ENCODE measurements at places on chromosomes 5 and 9.
A peak's percentile ranks its signal among the peaks of the same experiment; 100 is the strongest.

GRCh38 chr9:6121707-6122106 is 93.9 kb upstream of the IL33 start:
- no peak for DNase-seq

DNA sequence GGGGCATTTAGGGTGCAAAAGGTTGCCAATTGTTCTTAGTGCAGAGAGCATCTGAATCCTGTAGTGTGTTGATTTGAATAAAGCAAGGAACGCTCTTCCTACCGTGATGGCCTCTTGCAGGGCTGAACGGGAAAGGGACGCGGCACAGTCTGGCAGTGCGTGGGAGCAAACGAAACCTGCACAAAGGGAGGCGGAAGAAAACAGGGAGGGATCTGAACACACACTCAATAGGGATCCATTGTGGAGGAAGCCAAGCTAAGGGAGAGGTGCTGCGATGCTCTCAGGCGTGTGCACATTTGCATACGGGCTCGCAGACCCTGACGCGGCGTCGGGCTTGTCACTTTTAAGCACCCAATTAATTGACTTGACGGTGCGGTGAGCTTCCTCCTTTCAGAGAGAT is 414.0 kb upstream of the IRX1 start:
- DNase-seq: no peak

GRCh38 chr5:154829181-154829588 is 21.2 kb downstream of the FAXDC2 start:
- DNase-seq: peak; percentile 48

DNA sequence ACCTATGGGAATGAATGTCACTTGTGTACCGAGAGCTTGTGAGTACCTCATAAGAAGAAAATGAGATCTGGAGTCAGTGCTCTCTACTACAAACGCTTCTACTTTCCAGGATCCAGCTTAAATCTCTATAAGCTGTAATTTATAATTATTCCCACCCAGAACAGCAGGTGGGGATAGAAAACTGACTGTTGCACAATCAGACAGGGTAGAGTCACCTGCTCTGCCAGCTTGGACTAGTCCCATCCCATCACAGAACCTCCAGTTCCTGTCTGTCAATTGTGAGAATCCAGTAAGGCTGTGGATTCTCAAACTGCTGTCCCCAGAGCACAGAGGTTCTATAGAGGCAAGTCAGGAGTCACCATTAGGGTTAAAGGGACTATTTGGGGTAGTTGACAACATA is 2.0 kb downstream of the SPINK7 start:
- no peak for DNase-seq

DNA sequence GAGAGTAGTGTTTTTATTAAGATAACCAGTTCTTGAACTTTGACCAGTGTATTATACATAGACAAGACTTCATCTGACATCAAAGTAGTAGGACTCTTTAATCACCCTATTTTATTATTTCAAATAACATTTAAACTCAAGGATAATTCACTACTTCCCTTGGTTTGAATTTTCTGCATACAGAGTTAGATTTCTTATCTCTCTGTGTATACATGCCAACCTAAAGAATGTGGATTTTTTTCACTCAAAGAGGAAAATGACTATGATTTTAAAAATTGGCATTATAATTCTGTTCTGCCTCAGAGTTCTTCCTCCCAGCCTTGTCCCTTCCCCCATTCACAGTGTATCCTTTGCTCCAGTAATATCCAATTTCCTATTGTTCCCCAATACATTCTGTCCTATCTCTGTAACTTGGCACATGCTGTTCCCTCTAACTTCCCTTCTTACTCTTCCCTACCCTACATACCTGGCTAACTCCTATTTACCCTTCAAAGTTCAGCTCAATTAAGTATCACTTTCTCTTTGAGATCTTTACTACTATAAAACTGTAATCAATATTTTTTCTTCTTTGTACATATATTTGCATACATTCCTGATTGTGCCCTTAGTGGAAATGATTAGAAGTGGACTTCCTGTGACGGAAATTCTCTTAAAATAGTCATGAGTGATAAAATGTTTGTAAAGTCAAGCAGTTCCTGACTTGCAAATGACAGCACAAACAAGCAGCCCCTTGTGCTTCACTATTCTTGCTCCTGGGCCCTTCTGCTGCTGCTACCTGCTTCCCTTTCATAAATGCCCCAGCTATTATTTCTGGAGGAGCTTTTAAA is 38.1 kb upstream of the DENND4C start:
- DNase-seq: no peak

GRCh38 chr9:22052376-22052945 is 43.4 kb upstream of the CDKN2B start:
- DNase-seq: no peak

DNA sequence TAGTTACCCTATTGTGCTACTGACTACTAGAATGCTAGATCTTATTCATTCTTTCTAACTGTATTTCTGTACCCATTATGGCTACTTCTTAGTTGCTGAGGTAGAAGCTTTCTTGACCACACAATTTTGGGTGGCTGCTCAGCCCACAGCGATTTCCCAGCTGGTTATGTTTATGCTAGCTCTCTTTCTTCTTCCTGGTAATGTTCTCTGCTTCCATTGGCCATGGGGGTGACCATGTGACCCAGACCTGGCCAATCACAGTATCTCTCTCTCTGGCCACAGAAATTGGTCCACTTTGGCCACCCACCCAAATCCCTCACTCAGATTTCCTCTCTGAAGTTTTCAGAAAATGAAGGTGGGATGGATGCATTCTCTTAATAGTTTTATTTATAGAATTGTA is 427.9 kb upstream of the CLINT1 start:
- no peak for DNase-seq

DNA sequence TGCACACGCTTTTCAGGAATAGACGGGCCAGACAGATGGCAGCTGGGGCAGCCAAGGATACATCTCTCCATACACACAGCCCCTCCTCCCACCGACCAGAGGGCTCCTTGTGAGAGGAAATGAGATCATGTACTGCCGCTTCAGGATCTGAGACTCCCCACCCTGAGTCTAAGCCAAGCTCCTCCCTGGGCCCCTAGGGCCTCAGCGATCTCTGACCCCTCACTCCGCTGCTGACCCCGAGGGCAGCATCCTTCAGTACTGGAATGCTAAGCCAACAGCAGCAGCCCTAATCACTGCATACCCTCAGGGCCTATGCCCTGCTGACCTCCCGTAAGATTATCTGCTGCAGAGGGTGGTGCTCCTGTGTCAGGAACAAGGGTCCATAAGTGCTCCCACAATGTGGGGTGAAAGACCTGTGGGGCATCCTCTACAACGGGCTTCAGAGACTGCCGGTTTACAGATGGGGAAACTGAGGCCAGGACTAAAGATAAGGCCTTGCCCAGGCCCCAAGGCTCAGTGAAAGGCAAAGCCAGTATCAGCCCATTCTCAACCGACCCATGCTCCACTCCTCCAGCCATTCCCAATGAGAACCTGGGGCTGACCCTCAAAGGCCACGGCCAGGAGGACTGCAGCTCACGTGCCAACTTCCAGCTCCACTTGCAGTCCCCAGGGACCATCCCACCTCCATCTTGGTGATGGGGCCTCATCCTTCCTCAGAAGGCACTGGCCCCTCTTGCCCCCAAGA is 37.5 kb downstream of the BICD2 start:
- no peak for DNase-seq

Measured in NCI-H1417 (cell line).